ENCODE measurements at places on chromosomes 7 and 10.

DNA sequence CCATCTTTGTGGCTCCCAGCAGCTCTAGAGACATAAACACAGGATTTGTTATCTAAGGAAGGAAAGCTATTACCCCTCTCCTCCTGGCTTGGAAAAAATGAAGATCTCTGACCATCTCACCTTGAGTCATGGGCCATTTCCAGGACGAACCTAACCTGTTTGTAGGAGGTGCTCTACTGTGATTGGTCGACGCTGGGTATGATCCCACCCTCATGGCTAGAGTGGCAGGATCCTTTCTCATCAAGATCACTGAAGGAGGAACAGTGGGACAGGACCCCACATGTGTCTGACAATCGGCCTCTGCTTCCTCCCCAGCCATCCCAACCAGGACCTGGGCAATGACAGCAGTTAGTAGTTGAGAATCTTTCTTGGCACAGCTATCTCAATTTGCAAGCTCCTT is 144.1 kb downstream of the EMX2 start:
- DNase-seq, result no peak

GRCh38 chr7:132480534-132480933 is 95.7 kb downstream of the PLXNA4 start:
- DNase-seq, result no peak

DNA sequence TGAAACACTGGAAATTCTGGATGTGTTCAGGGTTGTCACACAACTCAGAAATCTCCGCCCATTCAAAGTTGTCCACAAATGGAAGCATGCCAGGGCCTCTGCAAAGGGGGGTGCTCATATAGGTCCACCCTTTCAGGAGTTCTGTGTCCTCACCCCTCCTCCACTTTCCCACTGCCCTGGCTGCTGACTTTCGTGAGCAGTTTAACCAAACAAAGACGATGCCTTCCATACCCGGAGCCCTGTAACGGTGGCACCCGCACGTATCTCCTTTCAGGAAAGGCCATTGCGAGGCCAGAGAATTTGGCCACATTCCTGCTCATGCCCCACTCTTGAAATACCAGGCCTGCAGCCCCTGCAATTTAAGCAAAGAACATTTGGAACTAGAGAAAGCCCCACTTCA is 1.4 kb downstream of the CPXM2 start:
- no peak for DNase-seq

GRCh38 chr10:117352724-117353123 is 22.5 kb downstream of the PDZD8 start:
- DNase-seq, result no peak

- DNase-seq, result no peak
Observed at GRCh38 chr10:78889536-78890063, 179.2 kb upstream of the ZMIZ1 start.

All from BJ (cell line).